Glutamatergic neuron (in vitro differentiated cells): ENCODE measurements at places on chromosomes 2 and 18. TPM values are rescaled to one million over a fixed set of nuclear protein-coding genes. Genes with fewer than 3 reads are reported as not detected.
A peak's percentile ranks its signal among the peaks of the same experiment; 100 is the strongest.

DNA sequence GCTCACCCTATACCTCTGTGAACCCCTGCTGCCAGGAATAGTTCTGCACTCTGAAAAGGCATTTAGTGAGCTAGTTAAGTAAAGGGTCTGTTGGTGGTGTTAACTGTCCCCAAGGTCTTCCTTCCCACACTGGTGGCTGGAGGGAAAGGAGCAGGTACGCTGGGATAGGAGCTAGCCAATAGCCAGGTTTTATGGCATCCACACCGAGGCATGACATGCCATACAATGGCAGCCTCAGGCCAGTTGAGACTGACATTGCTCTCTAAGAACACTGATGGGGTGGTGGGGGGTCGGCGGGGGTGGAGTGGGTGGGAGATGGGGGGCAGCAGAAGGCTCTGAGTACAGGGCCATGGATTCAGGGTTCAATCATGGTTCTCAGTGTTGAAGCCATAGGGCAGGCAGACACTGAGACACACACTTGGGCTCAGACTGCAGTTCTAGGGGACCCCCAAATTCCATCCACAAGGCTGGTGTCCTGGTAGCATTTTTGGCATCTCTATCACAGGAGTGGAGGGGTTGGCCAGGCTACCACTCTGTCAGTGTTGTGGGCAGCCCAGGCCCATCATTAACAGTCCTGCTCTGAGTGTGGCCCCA, 136.0 kb downstream of the CTIF start:
- no peak overlapping the region for H3K27ac ChIP-seq
- peaks cover 18% of the 10 kb centered on the region for H3K36me3 ChIP-seq
- H3K4me1 ChIP-seq = peaks cover 2% of the 10 kb centered on the region
- peaks cover 2% of the 10 kb centered on the region for H3K27me3 ChIP-seq

DNA sequence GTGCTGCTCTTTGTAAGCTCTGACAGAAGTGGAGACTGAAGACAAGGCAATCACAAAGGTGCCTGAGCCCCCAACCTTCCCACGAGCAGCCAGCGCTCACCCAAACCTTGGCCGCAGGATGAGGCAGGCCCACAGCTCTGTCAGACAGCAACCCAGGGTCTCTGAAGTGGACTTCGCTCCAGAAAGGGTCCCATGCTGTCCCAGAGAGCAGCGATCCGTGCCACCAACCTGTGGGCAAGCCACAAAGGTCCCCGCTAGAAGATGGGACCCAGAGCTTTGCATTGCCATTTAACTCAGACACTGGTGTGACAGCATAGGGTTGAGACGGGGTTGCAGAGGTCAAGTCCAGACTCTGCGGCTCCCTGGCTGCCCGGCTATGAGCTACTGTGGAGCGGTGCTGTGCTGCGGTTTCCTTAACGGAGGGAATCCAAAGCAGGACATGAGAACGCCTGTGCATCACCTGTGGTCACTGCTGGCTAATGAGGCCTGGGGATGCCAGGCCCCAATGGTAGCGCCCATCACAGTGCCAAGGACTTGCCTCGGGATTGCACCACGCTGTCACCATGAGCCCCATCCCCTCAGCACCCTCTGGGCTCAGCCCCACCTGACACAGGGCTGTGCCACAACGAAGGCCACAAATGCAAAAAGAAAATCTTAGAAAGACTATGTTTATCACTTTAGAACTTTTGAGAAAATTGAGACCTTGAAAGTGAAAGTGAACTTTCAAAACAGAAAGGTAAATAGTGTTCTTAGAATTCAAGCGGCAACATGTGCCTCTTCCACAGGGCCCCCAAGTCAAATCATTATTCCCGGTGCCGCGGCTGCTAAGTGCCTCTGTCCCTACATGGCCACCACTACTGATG, 103.4 kb downstream of the HDAC4 start:
- H3K4me3 ChIP-seq = no peak overlapping the region
- no peaks in the 10 kb centered on the region for H3K36me3 ChIP-seq
- H3K27ac ChIP-seq = no peak overlapping the region
- H3K4me1 ChIP-seq = peaks cover 56% of the 10 kb centered on the region
- peaks cover 13% of the 10 kb centered on the region for H3K27me3 ChIP-seq

- no peaks in the 10 kb centered on the region for H3K27me3 ChIP-seq
- no peak overlapping the region for H3K27ac ChIP-seq
- peaks cover 4% of the 10 kb centered on the region for H3K4me1 ChIP-seq
- DNase-seq = no peak
These were observed 1547.1 kb upstream of the PIK3C3 start for GRCh38 chr18:40407909-40408308.

DNA sequence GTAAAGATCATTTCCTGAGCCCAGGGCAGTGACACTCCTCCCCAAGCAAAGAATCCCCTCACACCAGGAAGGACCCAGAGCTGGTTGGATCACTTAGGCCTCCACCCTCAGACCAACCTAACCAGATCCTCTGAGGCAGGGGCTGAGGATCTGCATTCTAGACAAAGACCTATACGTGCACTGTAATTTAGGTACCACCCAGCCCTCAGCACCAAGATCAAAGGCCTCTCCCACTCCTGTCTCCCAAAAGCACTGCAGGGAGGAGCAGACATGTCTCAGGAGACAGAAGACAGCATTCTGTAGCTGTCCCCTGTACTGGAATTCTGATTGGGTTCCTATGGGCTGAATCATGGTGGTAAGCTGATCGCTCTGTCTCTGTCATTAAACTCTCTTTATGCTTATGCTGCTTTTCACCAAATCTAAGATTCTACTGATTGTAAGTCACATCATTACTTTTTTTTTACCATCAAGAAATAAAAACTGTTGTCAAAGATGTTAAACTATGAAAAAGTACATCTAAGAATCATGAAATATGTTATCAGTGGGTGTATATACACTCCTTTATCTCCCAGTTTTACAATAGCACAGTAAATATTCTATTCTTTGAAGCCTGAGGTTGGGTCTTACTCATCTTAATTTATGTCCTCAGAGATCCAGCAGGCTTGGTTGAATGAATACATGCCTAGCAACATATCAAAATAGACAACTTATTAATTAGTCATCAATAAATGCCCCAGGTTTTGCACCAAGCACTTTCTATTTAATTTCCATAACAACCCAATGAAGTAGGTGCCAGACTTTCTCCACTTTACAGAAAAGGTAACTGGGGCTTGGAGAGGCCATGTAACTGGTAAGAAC, 28.3 kb downstream of the MCFD2 start:
- no peak overlapping the region for H3K27ac ChIP-seq
- peaks cover 11% of the 10 kb centered on the region for H3K4me1 ChIP-seq
- no peaks in the 10 kb centered on the region for H3K36me3 ChIP-seq
- DNase-seq = no peak

GRCh38 chr2:80303909-80304837, at the start of gene LRRTM1:
TSS of gene LRRTM1 (minus strand) at chr2:80304752. CDS start at chr2:80303819, 933 bp downstream.
- peak; percentile 75 for DNase-seq
- H3K4me3 ChIP-seq = peak within 1 kb of the TSS; percentile 90
- H3K4me1 ChIP-seq = peaks cover 23% of the 10 kb centered on the region
- peak within 1 kb of the TSS; percentile 57 for H3K27ac ChIP-seq

GRCh38 chr18:2060086-2060485, 511.2 kb downstream of the METTL4 start:
- peaks cover 5% of the 10 kb centered on the region for H3K36me3 ChIP-seq
- DNase-seq = no peak

DNA sequence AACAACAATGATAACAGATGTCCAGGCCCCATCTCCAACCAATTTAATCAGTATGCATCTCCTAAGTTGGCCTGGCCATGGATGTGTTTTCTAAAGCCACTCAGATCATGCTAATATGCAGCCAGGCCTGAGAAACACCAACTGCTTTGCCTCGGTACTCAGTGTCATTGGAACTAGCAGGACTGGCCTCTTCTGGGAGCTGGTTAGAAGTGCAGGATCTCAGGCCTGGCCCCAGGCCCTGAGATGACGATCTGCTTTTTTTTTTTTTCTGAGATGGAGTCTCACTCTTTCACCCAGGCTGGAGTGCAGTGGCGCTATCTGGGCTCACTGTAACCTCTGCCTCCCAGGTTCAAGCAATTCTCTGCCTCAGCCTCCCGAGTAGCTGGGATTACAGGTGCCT, 69.1 kb downstream of the IRS1 start:
- peaks cover 8% of the 10 kb centered on the region for H3K4me1 ChIP-seq
- H3K27me3 ChIP-seq = no peaks in the 10 kb centered on the region
- H3K4me3 ChIP-seq = no peak overlapping the region

DNA sequence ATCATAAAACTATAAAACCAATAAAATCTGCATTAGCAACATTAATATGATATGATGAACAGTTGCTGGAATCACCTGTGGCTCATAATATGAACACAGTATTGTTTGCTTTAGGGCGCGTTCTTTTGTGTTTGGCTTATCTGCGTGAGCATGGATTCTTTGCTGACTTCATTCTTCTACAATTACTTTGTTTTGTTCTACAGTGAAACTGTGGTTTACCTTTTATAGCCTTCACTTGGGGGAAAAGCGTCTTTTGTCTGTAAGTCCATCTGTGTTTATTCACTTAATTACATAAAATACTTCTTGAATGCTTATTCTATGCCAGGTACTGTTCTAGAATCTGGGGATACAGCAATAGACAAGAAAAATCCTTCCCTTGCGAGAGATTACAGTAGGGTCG, 74.0 kb upstream of the SEC11C start:
- peaks cover 6% of the 10 kb centered on the region for H3K4me1 ChIP-seq
- DNase-seq = no peak
- H3K27ac ChIP-seq = no peak overlapping the region

- H3K36me3 ChIP-seq = no peaks in the 10 kb centered on the region
- peaks cover 20% of the 10 kb centered on the region for H3K4me1 ChIP-seq
These were observed 19.3 kb upstream of the CPS1 start for GRCh38 chr2:210536973-210537650.

Gene ABCG8
- total RNA-seq = not detected

Gene PLGLB2
- total RNA-seq = 0.86 TPM
